ENCODE measurements at places on chromosomes 3 and 15. TPM values are rescaled to one million over a fixed set of nuclear protein-coding genes. Genes with fewer than 3 reads are reported as not detected.
A peak's percentile ranks its signal among the peaks of the same experiment; 100 is the strongest.

The GHSR gene
- not detected for total RNA-seq

The CTDSPL gene
- 74.8 TPM for total RNA-seq

The STOML1 gene
- 23.3 TPM for total RNA-seq

The ZDHHC19 gene
- total RNA-seq = not detected

The BCL2A1 gene
- total RNA-seq = 55.5 TPM

The ZNF620 gene
- total RNA-seq = 5.7 TPM

The BLM gene
- 0.76 TPM for total RNA-seq

The GASK1A gene
- 6.5 TPM for total RNA-seq

The PPP1R14D gene
- not detected for total RNA-seq

DNA sequence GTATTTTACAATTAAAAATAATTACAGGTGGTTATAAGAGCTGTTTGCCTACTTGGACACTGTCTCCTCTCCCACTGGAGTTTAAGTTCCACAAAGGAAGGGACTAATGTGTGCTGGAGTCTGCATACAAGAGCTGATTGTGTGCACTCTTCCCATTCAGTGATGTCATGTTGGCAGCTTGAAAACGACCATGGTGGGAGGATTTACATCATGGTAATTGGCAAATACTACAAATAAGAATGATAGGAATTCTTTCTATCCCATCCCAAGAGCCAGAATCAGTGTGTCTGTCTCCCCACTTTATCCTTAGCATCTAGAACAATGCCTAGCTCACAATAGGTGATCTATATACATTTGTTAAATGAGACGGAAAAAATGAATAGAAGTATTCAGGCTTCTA lies 14.1 kb downstream of the ITGA11 start:
- H3K4me3 ChIP-seq = no peak overlapping the region
- no peak for DNase-seq
- no peaks in the 10 kb centered on the region for H3K36me3 ChIP-seq
- no peaks in the 10 kb centered on the region for H3K27me3 ChIP-seq

DNA sequence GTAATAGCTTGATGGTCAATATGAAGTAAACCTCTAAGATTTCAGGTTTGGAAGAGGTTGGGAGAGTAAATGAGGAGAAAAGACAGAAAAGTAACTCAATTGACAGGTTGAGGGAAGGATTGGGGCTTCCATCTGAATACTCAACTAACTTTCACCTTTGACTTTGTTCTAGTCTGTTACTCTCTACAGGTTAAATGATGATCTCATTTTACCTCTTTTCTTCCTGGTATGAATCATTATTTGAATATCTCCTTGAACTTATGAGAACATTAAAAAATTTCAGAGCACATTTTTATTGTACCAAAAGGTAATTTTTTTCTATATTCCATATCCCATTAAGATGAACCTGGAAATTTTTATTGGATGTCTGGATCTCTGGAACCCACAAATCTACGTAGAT lies 87.9 kb upstream of the KCNH8 start:
- H3K27ac ChIP-seq = no peak overlapping the region
- H3K36me3 ChIP-seq = no peaks in the 10 kb centered on the region
- H3K27me3 ChIP-seq = no peaks in the 10 kb centered on the region
- no peaks in the 10 kb centered on the region for H3K4me1 ChIP-seq
- DNase-seq = no peak
- H3K4me3 ChIP-seq = no peak overlapping the region

GRCh38 chr15:73141216-73141900 lies 89.1 kb downstream of the NEO1 start:
- H3K27ac ChIP-seq = no peak overlapping the region
- no peak for DNase-seq
- no peaks in the 10 kb centered on the region for H3K4me1 ChIP-seq
- H3K27me3 ChIP-seq = no peaks in the 10 kb centered on the region
- no peak overlapping the region for H3K4me3 ChIP-seq

DNA sequence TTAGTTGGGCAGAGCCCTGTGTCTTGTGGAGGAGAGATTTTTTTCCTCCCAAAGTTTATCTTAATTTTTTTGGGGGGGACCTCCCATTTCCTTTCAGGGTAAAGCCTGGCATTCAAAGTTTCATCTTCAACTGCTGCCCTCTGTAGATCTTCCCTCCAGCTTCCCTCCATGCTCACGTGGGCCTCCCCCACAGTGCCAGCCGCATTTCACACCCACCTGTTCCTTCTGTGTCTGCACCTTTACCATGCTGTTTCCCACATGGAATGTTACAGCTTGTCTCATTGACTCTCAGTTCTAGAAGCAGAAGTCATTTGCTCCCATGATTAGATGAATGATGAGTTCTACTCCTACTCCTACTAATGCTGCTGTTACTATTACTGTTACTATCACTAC lies 6.5 kb downstream of the CELF6 start:
- no peak overlapping the region for H3K27ac ChIP-seq
- H3K36me3 ChIP-seq = no peaks in the 10 kb centered on the region

GRCh38 chr3:117814975-117815374 lies 1105.4 kb downstream of the TUSC7 start:
- no peak for DNase-seq
- H3K36me3 ChIP-seq = no peaks in the 10 kb centered on the region
- H3K4me1 ChIP-seq = no peaks in the 10 kb centered on the region
- H3K4me3 ChIP-seq = no peak overlapping the region
- no peak overlapping the region for H3K27ac ChIP-seq

GRCh38 chr3:158748237-158748828 lies 16.1 kb upstream of the RARRES1 start:
- H3K4me1 ChIP-seq = peaks cover 7% of the 10 kb centered on the region
- H3K27ac ChIP-seq = no peak overlapping the region
- H3K36me3 ChIP-seq = no peaks in the 10 kb centered on the region

- no peaks in the 10 kb centered on the region for H3K27me3 ChIP-seq
- H3K36me3 ChIP-seq = no peaks in the 10 kb centered on the region
- H3K27ac ChIP-seq = no peak overlapping the region
These were observed 449.6 kb downstream of the MECOM start for GRCh38 chr3:169213956-169214355.

DNA sequence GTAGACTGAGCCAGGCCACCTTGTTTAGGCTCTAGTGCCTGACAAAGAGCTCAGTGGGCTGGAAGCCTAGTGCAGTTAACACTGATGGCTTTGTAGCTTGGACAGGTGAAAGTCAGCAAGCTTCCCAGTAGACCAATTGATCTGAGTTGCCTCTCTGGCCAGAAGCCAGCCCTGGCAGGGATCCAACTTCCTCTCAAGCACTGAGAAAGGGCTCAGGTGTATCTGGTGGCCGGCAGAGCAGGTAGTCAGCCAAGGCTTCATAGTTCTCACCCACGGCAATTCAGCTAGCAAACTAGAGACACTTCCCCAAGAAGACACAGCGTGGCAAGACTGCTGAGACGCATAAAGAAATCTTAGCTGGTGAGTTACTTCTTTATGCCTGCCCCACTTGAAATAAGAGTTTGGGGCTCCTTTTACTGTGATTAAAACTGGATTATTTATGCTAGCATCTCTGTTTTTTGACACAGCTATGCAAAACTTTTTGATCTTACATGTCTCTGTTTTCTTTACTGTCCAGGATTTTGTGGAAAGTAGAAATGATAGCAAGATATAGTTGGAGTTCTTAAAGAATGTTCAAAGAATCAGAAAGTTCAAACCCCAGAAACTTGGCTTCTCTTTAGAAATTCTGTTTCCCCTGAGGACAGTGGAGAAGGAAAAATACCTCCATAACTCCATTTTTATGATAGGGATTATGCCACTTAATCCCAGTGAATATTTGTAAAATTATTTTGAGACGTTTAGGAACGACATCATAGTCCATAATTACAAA lies 8.4 kb upstream of the CA12 start:
- no peaks in the 10 kb centered on the region for H3K4me1 ChIP-seq
- H3K27me3 ChIP-seq = no peaks in the 10 kb centered on the region
- peak; percentile 67 for DNase-seq
- no peaks in the 10 kb centered on the region for H3K36me3 ChIP-seq
- no peak overlapping the region for H3K4me3 ChIP-seq

- no peak overlapping the region for H3K4me3 ChIP-seq
- no peaks in the 10 kb centered on the region for H3K4me1 ChIP-seq
- DNase-seq = no peak
- H3K27ac ChIP-seq = no peak overlapping the region
These were observed 524.2 kb upstream of the LMCD1 start for GRCh38 chr3:7977245-7978086.
